ENCODE measurements at places on chromosomes 16 and 17. TPM values are rescaled to one million over a fixed set of nuclear protein-coding genes. Genes with fewer than 3 reads are reported as not detected.

The KRT33A gene
- total RNA-seq, result not detected

The ZNF286A gene
- total RNA-seq, result 100 TPM

The ITPRIPL2 gene
- 3.4 TPM for total RNA-seq

DNA sequence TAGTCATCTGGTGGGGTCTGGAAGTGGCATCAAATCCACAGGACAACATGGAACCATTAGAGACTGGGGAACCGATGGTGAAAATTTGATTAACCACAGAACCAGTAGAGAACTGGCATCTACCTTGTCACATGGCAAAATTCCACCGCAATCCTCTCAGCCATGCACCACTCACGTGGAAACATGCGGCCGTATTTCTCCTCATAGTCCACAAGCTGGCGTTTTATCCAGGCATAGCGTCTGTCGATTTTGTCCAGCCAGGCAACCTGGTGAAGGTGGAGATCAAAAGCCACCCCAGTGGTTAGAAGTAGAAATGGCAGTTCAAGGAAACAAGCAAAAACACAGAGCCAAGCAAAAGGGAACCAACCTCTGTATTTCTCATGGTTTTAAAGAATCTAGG lies 87.6 kb downstream of the VPS53 start:
- no peak for DNase-seq

DNA sequence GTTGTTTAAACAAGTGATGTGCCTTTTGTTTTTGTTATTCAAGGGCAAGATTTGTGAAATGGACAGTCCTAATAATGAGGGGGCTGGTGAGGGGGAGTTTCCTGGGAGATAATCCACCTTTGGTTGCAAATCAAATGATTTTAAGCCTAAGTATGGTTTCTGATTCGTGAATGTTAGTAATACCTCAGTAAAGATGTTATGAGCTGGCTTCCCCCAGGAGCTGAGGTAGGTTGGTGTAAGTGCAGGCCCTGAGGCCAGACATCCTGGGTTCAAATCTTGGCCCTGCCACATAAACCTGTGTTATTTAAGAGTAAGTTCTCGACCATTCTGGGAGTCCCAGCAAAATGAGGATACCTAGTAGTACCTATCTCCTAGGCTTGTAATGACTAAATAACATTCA lies 1.5 kb downstream of the SNX29 start:
- DNase-seq, result no peak

GRCh38 chr17:72618001-72618509 lies 474.4 kb downstream of the SLC39A11 start:
- DNase-seq, result no peak

- DNase-seq, result no peak
These were observed 4.8 kb downstream of the RPA1 start for GRCh38 chr17:1834380-1835149.

GRCh38 chr16:83995754-83996153 lies 27.7 kb downstream of the NECAB2 start:
- DNase-seq, result no peak

DNA sequence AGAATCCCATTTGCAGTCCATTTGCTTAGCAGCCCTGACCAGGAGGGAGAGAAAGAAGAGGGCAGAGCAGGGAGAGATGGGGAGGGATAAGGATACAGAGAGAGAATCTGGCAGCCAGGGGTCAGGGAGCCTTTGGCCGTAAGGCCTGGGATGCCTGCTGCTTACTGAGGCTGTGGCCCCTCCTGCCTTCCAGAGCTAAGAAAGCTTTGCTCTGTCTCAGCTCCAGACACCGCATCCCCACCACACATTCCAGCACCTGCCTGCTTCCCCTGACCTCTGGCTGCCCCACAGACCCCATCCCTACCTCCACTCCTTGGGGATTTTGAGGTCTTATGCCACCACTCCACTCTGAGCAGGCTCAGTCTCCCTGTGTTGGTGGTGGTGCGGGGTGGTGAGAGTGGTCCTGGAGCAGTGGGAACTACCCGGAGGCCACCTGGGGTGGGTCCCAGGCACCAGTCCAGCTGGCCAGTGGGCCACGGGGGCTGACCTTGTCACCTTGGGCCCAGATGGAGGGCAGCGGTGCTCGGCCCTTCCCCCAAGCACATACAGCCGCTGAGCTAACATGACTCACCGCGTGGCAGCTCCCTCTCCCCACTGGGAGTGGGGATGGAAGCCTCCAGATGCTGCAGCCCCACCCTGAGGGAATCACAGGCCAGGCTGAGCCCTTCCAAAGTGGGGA lies 58.3 kb downstream of the RAI1 start:
- no peak for DNase-seq

GRCh38 chr17:73336408-73337329 lies 24.9 kb upstream of the CDC42EP4 start:
- DNase-seq, result no peak

GRCh38 chr17:79809530-79810129 lies 12.8 kb upstream of the CBX8 start:
- DNase-seq, result peak; percentile 62

Measured in H1 (cell line).